ENCODE measurements at places on chromosomes 2 and 18.

DNA sequence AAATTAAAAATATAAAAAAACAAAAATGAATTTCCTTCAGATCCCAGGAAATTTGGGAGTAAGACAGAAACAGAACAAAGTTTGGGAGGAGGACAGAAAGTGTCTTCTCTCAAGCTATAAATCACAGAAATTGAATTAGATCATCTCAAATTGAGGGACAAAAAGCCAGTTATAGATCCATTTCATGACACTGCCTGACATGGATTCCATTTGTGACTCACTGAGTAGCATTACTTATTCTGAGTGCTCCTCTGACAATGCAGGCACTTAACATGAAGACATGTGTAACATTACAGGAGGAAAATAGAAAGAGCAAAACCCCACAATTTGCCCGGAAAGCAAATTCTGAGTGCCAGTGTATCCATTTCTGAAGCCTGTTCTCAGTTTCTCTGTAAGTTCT, 63.9 kb upstream of the CREB1 start:
- H3K36me3 ChIP-seq, result no peaks in the 10 kb centered on the region
- H3K27me3 ChIP-seq, result no peaks in the 10 kb centered on the region
- H3K4me1 ChIP-seq, result peaks cover 20% of the 10 kb centered on the region
- no peak for DNase-seq
- no peak overlapping the region for H3K27ac ChIP-seq

GRCh38 chr18:388200-388599, 112.3 kb downstream of the COLEC12 start:
- no peak for DNase-seq
- H3K27me3 ChIP-seq, result peaks cover 4% of the 10 kb centered on the region
- H3K27ac ChIP-seq, result no peak overlapping the region
- peaks cover 4% of the 10 kb centered on the region for H3K4me1 ChIP-seq
- H3K36me3 ChIP-seq, result no peaks in the 10 kb centered on the region
- H3K4me3 ChIP-seq, result no peak overlapping the region

DNA sequence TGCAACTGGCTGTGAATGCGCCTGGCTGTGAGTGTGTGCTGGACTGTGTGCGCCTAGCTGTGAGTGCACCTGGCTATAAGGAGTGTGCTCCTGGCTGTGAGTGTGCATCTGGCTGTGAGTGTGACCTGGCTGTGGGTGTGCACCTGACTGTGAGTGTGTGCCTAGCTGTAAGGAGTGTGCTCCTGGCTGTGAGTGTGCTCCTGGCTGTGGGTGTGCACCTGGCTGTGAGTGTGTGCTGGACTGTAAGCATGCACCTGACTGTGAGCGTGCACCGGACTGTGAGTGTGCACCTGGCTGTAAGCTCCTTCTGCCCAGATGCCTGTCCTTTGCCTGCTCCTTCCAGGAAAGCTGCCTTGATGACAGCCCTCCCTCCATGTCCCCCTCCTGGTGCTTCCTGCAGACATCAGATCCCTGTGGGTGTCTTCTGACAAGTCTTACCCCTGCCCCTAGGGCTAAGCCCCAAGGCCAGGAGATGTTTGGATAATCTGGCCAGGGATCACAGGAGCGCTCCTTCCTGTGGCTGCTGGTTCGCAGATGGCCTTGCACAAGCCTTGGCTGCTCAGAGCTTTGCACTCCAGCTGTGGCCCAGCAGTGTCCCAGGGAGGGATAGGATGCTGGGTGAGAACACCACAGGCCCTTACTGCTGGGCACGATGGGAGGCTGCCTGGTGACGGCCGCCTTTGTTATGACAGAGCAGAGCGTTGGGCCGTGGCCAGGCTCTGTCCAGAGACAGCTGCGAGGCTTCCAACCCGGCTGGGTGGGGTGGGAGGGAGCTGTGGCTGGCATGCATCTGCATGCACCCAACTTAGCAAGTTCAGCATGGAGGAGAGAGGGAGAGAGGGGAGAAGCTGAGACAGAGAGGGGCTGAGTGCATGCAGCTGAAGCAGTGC, 89.9 kb downstream of the GLI2 start:
- no peaks in the 10 kb centered on the region for H3K27me3 ChIP-seq
- H3K4me1 ChIP-seq, result no peaks in the 10 kb centered on the region

DNA sequence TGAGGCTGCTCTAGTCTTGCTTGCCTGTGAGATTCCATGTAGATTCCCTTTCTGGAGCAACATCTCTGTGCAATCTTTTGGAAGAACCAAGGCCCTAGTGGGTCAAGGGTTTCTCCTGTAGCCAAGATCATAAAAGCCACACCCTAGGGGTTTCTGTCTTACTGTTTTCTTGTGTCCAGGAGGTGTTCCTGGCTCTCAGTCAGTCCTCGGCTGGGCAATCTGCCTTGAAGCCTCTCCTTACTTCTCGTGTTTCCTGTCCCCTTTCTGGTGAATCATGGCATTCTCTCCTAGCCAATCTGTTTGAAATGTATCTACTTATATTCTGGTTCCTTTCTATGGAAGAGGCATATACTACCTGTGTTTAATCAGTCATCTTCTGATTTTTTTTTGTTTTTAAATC, 484.8 kb upstream of the UBE2E3 start:
- H3K27ac ChIP-seq, result no peak overlapping the region
- H3K4me1 ChIP-seq, result no peaks in the 10 kb centered on the region
- H3K4me3 ChIP-seq, result no peak overlapping the region
- DNase-seq, result no peak
